ENCODE measurements at places on chromosomes 2 and 18. TPM values are rescaled to one million over a fixed set of nuclear protein-coding genes. Genes with fewer than 3 reads are reported as not detected.

DNA sequence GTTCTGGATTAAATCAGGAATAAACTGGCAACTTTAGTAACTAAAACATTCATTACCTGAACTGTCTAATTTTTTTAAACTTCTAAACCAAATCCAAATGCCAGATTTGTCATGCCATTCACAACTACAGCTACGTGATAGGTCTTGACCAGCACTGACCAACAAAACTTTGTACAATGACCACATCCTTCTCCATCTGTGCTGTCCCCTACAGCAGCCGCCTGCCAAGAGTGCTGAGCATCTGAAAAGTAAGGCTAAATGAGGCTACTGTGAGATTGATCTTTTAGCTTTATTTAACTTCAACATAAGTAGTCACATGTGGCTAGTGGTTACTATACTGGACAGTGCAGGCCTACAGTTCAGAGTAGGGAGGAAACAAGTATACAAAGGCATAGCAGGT is 7.6 kb downstream of the FAM168B start:
- no peak for DNase-seq

GRCh38 chr2:21228041-21228895 is 104.5 kb downstream of the TDRD15 start:
- DNase-seq = peak; percentile 2

DNA sequence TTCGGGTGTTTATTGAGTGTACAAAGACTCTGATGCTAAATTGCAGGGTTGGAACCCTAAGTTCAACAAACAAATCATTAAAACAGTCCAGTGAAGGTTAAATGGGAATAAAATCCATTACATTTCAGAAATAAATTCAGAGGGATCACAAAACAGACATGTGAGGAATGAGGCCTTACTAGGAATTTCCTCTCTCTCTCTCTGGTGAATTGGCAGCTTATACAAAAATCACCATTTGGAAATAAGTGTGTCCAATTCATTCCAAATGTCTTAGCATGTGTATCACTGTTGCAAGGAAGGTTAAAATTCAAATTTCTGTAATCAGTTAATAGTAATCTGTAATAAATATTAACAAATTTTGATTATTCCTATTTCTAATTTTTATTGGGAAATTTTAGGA is 228.6 kb upstream of the PXDN start:
- no peak for DNase-seq

DNA sequence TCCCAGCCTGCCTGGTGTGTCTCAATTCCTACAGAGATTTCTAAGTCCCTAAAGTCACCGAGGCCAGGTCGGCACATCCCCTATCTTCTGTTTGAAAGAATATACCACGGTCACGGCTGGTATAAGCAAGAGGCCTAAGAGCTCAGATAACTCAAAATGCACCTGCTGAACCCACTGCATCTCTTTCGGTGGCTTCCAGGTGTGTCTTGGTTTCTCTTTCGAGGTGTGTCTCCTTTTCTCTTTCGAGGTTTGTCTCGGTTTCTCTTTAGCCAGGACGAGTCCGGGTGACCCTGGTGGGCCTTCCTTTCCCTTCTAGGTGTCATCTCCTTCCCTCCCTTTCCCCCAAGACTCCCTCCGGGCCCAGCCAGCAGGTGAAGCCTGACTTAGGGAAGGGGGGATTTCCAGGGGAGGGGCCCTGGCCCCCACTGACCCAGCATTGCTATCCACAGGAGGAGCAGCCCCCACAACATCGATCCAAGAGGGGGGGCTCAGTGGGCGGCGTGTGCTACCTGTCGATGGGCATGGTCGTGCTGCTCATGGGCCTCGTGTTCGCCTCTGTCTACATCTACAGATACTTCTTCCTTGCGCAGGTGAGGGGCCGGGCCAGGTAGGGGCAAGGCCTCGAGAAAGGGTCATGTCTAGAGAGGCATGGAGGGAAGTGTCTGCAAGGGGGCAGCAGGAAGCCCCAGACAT is 8.4 kb downstream of the ITM2C start:
- no peak for DNase-seq

DNA sequence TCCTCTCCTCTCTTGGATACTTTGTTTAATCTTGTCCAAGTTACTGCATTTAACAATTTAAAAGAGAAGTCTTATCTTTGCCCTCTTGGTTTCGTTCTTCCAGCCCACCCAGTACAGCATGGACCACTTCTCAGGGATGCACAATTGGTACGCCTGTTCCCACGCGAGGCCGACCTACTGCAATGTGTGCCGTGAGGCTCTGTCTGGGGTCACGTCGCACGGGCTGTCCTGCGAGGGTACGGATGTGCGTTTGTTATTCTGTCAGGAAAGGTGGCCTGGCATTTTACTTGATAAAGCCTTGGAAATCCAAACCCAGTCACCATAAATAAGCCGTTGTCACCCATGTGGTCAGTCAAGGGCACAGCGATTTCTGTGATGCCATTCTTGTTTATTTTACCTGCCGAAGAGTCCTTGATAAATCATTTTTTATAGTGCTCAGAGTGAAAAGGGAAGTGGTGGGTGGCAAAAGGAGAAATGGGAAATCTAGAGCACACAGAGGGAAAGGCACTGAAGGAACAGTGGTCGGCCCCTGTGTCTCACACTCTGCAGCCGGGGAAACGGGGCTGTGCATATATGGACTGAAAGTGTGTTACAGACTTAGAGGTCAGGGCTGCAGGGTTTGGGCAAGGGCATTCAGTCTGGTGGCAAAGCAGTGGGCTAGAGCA is 80.5 kb downstream of the DGKD start:
- DNase-seq = no peak

- DNase-seq = peak; percentile 42
These were observed 61.2 kb upstream of the RBBP8 start for GRCh38 chr18:22871809-22872525.

The RIT2 gene
- 1.9 TPM for total RNA-seq

Data from GM23338 (cell line).